ENCODE measurements at places on chromosomes 3 and 15.

- no peak for DNase-seq
Measured at GRCh38 chr3:16484216-16484615, 29.3 kb downstream of the RFTN1 start.

GRCh38 chr3:16056217-16056616 is 118.3 kb upstream of the GALNT15 start:
- no peak for DNase-seq

GRCh38 chr3:101814835-101815234 is 34.5 kb upstream of the NFKBIZ start:
- no peak for DNase-seq

DNA sequence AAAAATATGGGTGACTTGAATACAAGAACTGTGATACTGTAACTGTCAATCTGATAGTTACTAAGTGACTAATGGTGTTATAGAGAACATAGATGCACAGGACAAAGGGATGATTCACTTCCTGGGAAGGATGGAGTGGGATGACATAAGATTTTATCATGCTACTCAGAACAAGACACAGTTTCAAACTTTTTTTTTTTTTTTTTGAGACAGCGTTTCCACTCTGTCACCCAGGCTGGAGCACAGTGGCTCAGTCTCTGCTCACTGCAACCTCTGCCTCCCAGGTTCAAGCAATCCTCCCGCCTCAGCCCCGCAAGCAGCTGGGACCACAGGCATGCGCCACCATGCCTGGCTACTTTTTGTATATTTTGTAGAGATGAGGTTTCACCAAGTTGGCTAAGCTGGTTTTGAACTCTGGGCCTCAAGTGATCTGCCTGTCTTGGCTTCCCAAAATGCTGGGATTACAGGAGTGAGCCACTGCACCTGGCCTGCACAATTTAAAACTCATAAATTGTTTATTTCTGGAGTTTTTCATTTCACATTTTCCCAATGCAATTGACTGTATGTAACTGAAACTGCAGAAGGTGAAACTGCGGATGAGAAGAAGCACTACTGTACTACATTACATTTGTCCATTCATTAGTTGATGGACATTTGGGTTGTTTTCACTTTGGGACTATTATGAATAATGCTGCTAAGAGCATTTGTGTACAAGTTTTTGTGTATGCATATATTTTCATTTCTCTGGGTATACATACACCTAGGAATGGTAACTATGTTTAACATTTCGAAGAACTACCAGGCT is 40.6 kb downstream of the ADIPOQ start:
- no peak for DNase-seq

DNA sequence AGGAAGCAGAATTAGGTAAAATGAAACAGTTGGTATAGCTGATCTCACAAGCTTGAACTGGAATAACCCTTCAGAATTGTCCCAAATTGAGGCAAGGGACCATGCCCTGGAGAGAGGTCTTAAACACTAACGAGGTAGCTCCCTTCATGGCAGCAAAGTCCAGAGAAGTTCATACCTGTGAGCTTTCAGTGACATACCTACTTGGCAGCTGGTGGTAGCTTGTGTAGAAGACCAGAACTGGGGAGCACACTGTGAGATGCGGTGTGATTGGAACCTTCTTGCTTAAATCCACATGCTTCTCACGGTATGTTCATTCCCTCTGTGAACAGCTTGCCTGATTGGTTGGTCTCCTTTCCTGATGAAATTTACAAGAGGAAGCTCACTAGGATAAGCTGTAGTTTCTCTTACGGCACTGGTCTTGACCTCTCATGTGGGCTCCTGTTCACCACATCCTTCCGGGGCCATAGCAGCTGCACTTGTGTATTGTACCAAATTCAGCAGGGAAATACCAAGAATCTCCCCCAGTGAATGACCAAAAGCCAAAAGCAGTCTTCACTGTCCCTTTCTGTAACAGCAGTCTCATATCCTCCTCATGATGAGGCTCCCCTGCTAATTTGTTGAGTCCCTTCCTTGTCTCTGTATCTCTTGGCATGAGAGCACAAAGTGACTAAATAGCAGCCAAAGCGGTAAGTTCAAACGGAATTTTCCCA is 483.7 kb upstream of the FRG2C start:
- DNase-seq: no peak

DNA sequence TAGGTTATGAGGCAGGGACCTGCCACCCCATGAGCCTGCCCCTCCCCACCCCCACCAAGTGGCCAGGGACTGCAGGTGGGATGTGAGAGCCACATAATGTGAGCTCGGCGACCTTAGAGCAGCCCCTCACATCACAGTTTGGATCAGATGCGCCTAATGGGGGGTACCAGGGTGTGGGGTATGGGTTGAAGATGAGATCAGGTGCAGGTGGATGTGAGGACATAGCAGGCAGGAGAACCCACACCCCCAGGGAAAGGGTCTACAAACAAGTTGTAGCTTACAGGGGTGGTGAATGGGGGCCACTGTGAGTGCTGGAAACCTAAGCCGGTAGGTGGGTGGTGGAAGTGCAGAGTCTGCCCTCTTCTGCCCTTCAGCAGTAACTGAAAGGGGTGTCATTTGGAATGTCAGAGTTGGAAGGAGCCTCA is 94.0 kb downstream of the CORO2B start:
- peak; percentile 50 for DNase-seq

DNA sequence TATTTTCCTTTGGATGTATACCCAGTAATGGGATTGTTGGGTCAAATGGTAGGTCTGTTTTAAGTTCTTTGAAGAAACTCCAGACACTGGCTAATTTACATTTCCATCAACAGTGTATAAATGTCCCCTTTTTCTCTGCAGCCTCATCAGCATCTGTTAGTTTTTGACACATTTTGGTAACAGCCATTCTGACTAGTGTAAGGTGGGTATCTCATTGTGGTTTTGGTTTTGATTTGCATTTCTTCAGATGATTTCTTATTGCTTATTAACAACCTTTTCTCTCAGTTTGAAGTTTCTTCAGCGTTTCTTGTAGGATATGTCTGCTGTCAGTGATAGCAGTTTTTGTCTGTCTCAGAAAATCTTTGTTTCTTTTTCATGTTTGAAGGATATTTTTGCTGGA is 15.4 kb downstream of the GALK2 start:
- no peak for DNase-seq

DNA sequence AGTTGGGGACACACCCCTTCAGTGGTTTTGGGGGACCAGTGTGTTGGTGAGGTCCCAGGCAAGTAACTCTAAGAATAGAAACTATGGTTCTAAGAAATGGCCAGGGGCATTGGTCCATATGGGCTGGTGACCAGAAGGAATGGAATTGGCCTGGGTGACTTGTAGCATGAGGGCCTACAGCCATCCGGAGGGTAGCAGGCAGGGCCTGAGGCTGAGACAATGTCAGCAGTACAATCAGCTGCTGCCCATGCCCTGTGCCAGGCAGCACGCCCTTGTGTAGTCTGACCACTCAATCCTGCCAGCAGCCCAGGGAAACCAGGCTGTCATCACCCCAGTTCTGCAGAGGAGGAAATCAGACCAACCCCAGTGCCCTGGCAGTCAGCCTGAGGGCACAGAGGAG is 100.6 kb downstream of the DNAJB8 start:
- DNase-seq: no peak

GRCh38 chr3:114839476-114839875 is 307.6 kb downstream of the ZBTB20 start:
- DNase-seq: no peak

GRCh38 chr15:94346282-94346681 is 114.9 kb downstream of the MCTP2 start:
- peak; percentile 44 for DNase-seq

- no peak for DNase-seq
Measured at GRCh38 chr3:123590685-123591450, 6.0 kb upstream of the HACD2 start.

DNA sequence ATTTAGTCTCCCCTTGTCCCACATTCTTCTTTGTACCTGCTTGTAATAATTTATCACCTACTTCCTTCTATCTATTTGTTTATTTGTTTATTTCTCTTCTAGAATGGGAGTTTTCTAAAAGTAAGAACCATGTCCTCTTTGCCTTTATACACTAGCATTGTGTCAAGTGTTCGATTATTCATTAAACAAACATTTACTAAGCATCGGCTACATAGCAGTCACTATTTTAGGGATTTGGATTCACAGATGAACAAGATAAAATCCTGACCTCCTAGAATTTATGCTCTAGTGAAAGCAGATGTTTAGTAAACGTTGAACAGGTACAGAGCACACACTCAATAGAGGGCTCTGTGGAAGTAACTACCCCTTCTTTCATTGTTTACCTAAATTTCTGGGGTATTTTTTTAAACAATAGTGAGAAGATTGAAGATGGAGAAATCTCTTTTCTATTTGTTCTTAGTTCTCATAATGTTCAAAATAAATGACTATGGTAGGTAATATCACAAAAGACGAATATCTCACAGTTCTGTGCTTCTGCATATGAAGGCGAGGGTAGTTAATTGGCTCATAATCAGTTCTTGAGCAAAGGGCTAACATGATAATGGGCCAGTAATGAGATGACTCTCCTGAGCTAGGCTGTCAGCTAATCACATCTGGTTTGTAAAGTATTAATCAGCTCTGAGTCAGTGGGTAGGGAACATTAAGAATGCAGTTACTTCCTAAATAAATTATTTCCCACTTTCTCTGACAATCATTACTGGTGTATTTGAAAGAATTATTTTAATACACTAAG is 111.9 kb downstream of the SLC9A9 start:
- no peak for DNase-seq

DNA sequence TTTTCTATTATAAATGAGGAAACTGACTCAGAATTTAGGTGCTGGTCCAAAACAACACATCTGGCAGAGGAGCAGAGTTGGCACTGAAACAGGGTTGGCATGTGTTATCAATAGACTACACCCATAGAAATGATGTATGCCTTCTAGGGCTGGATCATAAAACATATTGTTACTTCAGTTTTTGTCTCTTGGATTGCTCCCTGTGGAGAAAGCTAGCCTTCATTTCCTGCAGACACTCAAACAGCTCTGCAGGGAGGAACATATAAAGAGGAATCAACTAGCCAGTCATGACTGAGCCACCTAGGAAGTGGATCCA is 507 bp upstream of the MRPL3 start:
- peak; percentile 21 for DNase-seq

DNA sequence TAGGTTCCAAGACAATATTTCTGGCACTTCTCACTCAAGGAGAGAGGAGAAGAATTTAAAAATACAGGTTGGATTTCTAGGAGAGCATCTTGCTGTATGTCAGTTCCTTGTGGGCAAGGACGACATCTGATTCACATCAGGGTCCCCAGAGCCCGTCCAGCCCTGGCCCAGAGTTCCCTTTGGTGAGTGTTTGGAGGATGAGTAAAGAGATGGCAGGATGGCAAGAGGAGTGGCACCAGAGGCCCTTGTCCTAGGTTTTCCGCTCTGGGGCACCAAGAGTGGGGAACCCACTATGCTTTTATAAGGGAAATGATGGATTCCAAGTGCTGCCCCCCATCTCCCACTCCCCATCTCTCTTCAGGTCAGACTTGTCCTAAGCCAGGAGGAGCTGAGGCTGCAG is 181.8 kb downstream of the TBC1D2B start:
- no peak for DNase-seq

DNA sequence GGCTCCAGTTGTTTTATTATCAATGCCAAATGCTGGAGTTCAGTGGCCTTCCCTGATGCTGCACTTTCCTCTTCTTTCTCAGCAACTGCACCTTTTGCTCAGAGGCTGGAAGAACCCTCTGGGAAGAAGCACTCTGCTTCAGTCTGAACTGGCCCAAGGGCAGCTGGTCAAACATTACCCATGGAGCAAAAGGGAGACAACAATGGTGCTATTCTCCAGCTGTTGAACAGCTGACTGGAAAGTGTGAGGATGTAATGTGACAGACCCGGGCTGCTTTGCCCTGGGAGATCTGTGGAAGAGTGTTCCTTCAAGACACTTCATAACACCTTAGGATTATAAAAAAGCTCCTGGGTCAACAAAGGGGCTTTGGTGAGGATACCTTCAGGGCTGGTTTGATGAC is 84.9 kb downstream of the EPHB1 start:
- peak; percentile 38 for DNase-seq

- DNase-seq: no peak
Measured at GRCh38 chr15:87578776-87579175, 677.8 kb downstream of the NTRK3 start.

Measured in NCI-H1092 treated with DMSO at 0.1 percent for 48 hours (cell line).